ENCODE measurements at places on chromosomes 3 and 15.

GRCh38 chr3:184375747-184376461, 2.1 kb downstream of the THPO start:
- no peak for DNase-seq

GRCh38 chr3:23086331-23086730, 116.8 kb upstream of the UBE2E2 start:
- DNase-seq: peak; percentile 53

DNA sequence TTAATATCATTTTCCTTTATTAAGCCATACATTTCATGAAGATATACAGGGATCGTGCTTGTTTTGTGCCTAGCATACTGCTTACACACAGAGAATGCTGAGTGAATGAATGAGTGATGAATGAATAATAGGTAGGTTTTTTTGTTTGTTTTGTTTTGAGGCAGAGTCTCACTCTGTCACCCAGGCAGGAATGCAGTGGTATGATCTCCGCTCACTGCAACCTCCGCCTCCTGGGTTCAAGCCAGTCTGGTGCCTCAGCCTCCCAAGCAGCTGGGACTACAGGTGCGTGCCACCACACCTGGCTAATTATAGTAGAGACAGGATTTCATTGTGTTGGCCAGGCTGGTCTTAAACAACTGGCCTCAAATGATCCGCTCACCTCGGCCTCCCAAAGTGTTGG, 400.0 kb downstream of the ROBO1 start:
- no peak for DNase-seq

DNA sequence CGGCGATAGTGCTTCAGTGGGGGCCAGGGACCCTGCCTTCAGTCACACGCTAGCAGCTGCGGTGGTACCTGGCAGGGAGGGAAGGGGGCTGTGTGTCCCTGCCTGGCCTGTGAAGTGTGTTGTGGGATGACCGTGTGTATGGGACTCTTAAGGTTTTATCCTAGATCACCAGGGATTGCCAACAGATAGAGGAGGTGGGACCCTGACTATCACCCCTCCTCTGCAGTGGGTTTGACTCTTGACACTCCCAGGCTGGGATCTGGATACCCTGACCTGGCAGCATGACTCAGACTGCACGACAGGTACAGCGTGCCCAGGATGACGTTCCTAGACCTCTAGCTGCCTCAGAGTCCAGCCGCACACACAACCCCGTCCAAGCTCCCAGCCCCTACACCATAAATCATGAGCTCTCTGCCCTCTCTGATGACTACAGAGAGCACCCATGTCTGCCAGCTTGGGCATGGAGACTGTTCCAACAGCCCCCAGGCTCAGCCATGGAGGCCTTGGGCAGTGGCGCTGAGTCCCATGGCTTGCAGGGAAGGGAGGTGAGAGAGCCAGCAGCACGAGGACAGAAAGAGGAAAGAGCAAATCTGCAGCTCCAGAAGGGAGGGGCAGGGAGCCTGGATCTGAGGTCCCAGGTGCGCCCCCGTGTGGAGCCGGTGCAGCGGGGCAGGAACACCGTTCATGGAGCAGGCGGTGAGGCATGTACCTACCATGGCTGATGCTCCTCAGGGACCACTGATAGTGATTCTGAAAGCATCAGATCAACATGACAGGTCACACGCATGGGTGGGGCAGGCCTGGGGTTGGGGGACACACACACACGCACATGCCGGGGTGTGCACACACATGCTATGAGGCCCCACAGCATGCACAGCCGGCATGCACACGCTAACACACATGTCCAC, 71.0 kb downstream of the ADAMTS7 start:
- DNase-seq: peak; percentile 57

GRCh38 chr15:99016680-99017321, 9.2 kb upstream of the PGPEP1L start:
- DNase-seq: peak; percentile 90

GRCh38 chr3:97338375-97338774, 426.2 kb upstream of the ARL6 start:
- DNase-seq: no peak

GRCh38 chr3:86379280-86379679, 611.7 kb downstream of the VGLL3 start:
- no peak for DNase-seq

GRCh38 chr15:83062768-83063180, 4.3 kb downstream of the BTBD1 start:
- no peak for DNase-seq

DNA sequence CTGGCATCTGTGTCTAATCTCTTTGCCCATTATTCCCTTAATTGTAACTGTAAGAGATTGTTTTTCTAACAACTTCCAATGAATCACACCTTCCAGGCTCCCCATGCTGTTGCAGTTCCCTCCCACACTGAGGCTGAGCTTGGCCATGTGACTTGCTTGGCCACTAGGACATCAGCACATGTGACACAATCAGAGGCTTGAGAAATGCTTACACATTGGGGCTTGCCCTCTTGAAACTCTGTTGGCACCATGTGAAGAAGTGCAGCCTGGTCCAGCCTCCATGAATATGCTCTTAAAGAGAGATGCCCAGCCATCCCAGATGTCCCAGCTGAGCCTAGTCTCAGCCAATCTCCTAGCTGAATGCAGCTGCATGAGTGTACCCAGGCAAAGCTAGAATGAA, 326.8 kb upstream of the SOX2 start:
- no peak for DNase-seq

GRCh38 chr3:169661361-169662131, 2.0 kb downstream of the MECOM start:
- DNase-seq: peak; percentile 42

Measured in EH (cell line).